ENCODE measurements at places on chromosomes 16 and 17.
A peak's percentile ranks its signal among the peaks of the same experiment; 100 is the strongest.

DNA sequence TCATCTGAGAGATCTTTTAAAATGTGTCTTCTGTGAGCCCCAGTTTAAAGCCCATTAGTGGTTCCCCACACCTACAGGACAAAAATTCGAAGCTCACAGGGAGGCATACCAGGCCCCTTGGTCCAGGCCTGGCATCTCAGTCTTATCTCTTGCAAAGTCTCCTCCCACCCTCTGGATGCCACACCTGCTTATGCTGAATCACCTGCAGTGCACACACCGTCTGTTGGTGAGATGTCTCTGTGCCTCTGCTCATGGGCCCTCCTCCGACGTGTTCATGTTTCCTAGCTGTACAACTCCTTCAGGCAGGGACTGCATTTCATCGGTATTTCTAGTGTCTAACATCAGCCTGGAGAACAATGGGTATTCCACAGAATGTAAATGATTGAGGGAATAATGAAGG, 41.6 kb downstream of the RNF157 start:
- no peak for DNase-seq

- DNase-seq, result no peak
Measured at GRCh38 chr16:2715966-2716885, 3.8 kb downstream of the PRSS27 start.

DNA sequence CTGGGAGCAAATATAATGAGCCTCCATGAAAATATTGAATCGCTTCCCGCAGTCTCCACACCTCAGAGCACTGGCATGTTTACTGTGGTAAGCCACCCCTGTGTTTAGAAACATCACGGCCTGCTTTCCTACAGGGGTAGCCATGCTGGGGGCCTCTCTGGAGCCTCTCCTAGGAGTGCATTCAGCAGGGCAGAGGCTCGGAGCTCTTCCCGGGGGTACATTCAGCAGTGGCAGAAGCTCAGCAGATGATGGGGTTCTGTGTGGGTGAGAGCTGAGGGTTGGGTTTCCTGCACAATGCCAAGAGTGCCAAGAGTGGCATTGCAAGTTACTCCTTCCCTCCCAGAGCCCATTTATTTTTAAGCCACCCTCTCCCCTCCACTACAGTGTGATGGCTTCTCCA, 386.6 kb downstream of the SEC14L1 start:
- DNase-seq, result no peak

GRCh38 chr17:19737305-19738072, 10.6 kb downstream of the ALDH3A1 start:
- DNase-seq, result no peak

GRCh38 chr16:4110680-4111079, 5.6 kb downstream of the ADCY9 start:
- no peak for DNase-seq

- peak; percentile 29 for DNase-seq
Measured at GRCh38 chr17:75587675-75588595, at the start of gene MYO15B. TSS of gene MYO15B (plus strand) at chr17:75587800. CDS start at chr17:75588058, 258 bp downstream.

DNA sequence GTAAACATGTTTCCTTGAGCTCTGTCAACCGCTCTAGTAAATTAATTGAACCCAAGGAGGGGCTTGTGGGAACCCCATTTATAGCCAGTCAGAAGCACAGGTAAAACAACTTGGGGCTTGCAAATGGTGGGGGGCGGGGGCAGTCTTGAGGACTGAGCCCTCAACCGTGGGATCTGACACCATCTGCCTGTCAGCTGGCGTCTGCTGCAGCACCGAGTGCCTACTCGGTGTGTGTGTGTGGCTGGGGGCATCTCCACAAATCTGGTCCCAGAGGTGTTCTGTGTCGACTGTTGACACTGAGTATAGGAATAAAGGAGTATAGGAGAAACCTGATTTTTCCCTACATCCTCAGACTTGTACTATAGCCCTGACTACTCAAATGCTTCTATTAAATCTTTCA, 20.6 kb downstream of the CREBBP start:
- no peak for DNase-seq

GRCh38 chr16:25838724-25839186, 147.0 kb downstream of the HS3ST4 start:
- DNase-seq, result peak; percentile 41

GRCh38 chr16:35733278-35733965, 2274.0 kb downstream of the TP53TG3F start:
- no peak for DNase-seq

GRCh38 chr16:64240586-64240985, 881.3 kb downstream of the CDH11 start:
- no peak for DNase-seq

Data from HAP-1 (cell line).